ENCODE measurements at places on chromosomes 6 and 20. TPM values are rescaled to one million over a fixed set of nuclear protein-coding genes. Genes with fewer than 3 reads are reported as not detected.

- H3K4me1 ChIP-seq = no peaks in the 10 kb centered on the region
- DNase-seq = no peak
- no peak overlapping the region for H3K27ac ChIP-seq
- H3K27me3 ChIP-seq = no peaks in the 10 kb centered on the region
These were observed 15.4 kb upstream of the USP45 start for GRCh38 chr6:99530627-99531026.

DNA sequence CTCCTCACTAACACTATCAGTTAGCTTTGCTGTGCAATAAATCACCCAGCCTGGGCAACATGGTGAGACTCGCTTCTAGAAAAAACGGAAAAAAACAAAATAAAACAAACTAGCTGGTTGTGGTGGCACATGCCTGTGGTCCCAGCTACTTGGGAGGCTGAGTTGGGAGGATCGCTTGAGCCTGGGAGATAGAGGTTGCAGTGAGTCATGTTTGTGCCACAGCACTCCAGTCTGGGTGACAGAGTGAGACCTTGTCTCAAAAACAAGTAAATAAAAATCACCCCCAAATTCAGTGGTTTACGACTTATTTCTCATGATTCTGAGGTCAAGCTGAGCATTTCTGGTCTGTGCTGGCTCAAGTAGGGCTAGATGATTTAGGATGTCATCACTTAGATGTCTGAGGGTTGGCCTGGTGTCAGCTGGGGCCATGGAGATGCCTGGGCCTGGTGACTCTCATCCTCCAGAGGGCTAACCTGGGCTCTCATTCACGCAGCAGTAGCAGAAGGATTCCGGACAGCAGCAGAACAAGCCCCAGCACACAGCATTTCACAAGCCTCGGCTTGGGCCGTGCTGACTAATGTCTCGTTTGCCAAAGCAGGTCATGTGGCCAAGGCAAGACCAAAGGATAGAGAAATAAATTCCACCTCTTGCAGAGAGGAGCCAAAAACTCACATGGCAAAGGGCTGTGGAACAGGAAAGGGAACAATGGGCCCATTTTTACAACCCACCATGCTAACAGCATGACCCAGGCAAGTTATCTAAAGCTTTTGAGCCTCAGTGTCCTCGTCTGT lies 32.5 kb downstream of the MGME1 start:
- H3K36me3 ChIP-seq = no peaks in the 10 kb centered on the region
- H3K27me3 ChIP-seq = peaks cover 6% of the 10 kb centered on the region
- H3K4me3 ChIP-seq = no peak overlapping the region
- H3K27ac ChIP-seq = no peak overlapping the region
- H3K4me1 ChIP-seq = peaks cover 2% of the 10 kb centered on the region
- DNase-seq = no peak

DNA sequence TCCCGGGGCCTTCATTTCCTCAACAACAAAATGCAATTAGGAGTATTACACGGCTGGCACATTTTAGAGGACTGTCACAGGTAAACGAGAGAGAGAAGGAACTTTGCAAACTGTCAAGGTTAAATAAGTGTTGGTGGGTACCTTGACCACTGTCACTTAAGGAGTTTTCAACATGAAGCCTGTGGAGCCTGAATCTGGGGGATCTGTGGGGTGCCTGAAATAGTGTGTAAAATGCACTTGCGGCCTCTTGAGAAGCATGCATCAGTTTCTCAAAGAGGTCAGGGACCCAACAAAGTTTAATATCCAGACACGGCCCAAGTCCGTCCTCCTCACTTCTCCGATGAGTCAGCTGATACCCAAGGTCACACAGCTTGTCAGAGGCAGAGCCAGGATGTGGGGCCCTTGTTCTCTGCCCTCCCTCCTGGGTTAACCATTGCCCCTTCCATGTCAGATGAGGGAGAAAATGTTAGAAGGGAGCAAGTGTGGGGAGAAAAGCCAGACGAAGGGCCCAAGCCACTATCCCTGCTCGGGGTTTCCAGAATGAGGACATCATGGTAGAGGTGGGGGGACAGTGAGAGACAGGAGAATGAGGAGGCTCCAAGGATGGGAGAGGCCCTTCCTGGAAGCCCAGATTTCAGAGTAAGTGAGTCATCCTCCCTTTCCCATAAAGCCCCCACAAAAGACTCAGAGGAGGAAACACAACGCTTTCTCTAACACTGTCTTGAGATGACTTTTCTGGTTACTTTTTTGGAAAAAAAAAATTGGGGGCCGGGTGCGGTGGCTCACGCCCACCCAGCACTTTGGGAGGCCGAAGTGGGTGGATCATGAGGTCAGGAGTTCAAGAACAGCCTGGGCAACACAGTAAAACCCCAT lies 42.2 kb downstream of the C6orf132 start:
- H3K4me1 ChIP-seq = peaks cover 3% of the 10 kb centered on the region
- H3K27ac ChIP-seq = no peak overlapping the region
- DNase-seq = no peak
- H3K4me3 ChIP-seq = no peak overlapping the region
- no peaks in the 10 kb centered on the region for H3K36me3 ChIP-seq
- peaks cover 6% of the 10 kb centered on the region for H3K27me3 ChIP-seq

DNA sequence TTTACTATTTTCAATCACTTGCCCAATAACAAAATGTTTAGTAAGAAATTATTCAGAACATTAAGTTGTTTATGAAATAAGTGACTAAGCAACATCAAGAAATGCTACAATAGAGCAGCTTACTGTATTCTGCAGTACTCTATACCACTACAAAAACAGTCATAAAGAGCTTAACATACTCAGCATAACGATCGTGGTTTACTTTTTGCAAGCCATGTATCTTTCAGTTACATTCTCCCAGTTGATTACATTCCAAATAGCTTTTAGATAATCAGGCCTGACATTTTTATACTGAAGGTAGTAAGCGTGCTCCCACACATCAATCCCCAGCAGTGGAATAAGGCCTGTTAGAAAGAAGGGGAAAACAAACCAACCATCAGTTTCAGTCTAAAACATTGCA lies 10.7 kb downstream of the SOD2 start:
- H3K4me1 ChIP-seq = no peaks in the 10 kb centered on the region
- no peaks in the 10 kb centered on the region for H3K36me3 ChIP-seq
- no peak for DNase-seq
- H3K27me3 ChIP-seq = peaks cover 2% of the 10 kb centered on the region

DNA sequence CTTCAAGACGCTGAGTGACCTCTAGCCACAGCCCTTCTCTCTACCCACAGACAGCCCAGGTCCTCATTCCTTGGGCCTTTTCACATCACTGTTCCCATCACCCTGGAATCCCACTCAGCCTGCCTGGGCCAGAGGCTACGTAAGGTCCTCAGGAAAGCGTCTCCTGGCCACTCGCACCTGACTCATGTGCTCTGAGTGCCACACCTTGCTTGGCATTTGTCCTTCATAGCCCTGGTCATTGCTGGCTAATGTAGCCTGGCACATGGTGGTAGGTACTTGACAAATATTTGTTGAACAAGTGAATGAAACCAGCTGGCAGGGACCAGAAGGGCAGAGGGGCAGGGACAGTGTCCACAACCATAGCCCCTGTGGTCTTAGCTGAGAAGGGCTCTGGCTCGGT lies 50.6 kb upstream of the FANCE start:
- H3K27ac ChIP-seq = no peak overlapping the region
- H3K27me3 ChIP-seq = peaks cover 13% of the 10 kb centered on the region
- DNase-seq = no peak
- H3K4me1 ChIP-seq = peaks cover 17% of the 10 kb centered on the region

The GINS1 gene
- total RNA-seq = 5.3 TPM

- H3K4me3 ChIP-seq = peak overlapping the region; percentile 53
- H3K27ac ChIP-seq = peak overlapping the region; percentile 44
- H3K4me1 ChIP-seq = peaks cover 36% of the 10 kb centered on the region
- no peak for DNase-seq
These were observed 105.6 kb downstream of the PREX1 start for GRCh38 chr20:48722002-48722731.

The ZCCHC3 gene
- total RNA-seq = 15.3 TPM

The NKX2-4 gene
- total RNA-seq = not detected

DNA sequence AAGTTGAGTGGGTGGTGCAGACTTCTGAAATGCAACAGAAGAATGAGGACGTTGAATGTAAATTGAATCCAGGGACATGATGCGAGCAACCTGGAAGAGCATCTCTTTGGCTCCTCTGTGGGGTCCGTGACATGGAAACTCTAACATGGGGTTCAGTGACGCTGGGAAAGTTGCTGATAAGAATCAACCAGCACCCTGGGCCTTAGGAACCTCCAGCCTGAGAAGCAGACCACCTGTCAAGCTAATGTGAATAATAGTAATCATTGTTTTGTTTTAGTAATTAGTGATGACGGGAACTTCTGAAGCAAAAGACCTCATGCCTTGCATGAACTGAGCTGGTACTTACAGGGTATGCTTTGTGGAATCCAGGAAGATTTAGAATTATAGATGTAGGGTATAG lies 25.2 kb upstream of the DOK5 start:
- H3K27me3 ChIP-seq = no peaks in the 10 kb centered on the region
- H3K4me3 ChIP-seq = no peak overlapping the region
- no peak for DNase-seq
- peaks cover 2% of the 10 kb centered on the region for H3K4me1 ChIP-seq
- H3K36me3 ChIP-seq = peaks cover 9% of the 10 kb centered on the region
